ENCODE measurements at places on chromosomes 5 and 9.

GRCh38 chr5:36536616-36537005 is 69.8 kb upstream of the SLC1A3 start:
- no peaks in the 10 kb centered on the region for H3K36me3 ChIP-seq
- no peak for DNase-seq
- no peaks in the 10 kb centered on the region for H3K4me1 ChIP-seq
- no peak overlapping the region for H3K27ac ChIP-seq

GRCh38 chr5:62208218-62208852 is 97.7 kb upstream of the KIF2A start:
- H3K36me3 ChIP-seq = no peaks in the 10 kb centered on the region
- peaks cover 47% of the 10 kb centered on the region for H3K27me3 ChIP-seq
- DNase-seq = no peak
- no peaks in the 10 kb centered on the region for H3K4me1 ChIP-seq
- no peak overlapping the region for H3K27ac ChIP-seq

GRCh38 chr9:88373045-88373444 is 15.2 kb upstream of the SPIN1 start:
- H3K27me3 ChIP-seq = peaks cover 5% of the 10 kb centered on the region
- no peak overlapping the region for H3K4me3 ChIP-seq
- H3K4me1 ChIP-seq = no peaks in the 10 kb centered on the region
- no peaks in the 10 kb centered on the region for H3K36me3 ChIP-seq

DNA sequence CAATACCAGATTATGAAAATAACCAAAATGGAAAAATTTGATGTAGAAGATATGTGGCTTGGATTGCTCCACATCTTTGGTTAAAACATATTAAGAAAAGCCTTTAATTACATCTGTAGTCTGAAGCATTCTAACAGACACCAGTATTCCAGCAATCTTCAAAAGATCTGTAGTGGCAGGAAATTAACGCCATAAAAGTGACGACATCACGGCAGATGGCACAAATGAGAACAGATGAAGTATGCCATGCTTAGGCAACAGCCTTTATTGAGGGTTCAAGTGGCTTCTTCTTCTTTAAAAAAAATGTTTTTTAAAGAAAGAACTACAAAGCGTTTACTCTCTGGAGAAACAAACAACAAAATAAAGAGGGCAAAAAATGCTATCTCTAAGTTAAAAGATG is 164.2 kb downstream of the MEF2C start:
- H3K4me1 ChIP-seq = no peaks in the 10 kb centered on the region
- H3K4me3 ChIP-seq = no peak overlapping the region
- H3K27me3 ChIP-seq = peaks cover 11% of the 10 kb centered on the region
- no peak overlapping the region for H3K27ac ChIP-seq
- no peak for DNase-seq

GRCh38 chr5:150105928-150106615 is 19.7 kb upstream of the CSF1R start:
- H3K27me3 ChIP-seq = peaks cover 23% of the 10 kb centered on the region
- no peak for DNase-seq
- no peaks in the 10 kb centered on the region for H3K36me3 ChIP-seq
- no peak overlapping the region for H3K27ac ChIP-seq
- peaks cover 5% of the 10 kb centered on the region for H3K4me1 ChIP-seq
- no peak overlapping the region for H3K4me3 ChIP-seq

GRCh38 chr9:110821064-110821463 is 152.5 kb downstream of the MUSK start:
- no peak overlapping the region for H3K4me3 ChIP-seq
- H3K27me3 ChIP-seq = no peaks in the 10 kb centered on the region
- no peaks in the 10 kb centered on the region for H3K4me1 ChIP-seq
- no peaks in the 10 kb centered on the region for H3K36me3 ChIP-seq
- DNase-seq = no peak
